ENCODE measurements at places on chromosomes 3 and 15. TPM values are rescaled to one million over a fixed set of nuclear protein-coding genes. Genes with fewer than 3 reads are reported as not detected.
A peak's percentile ranks its signal among the peaks of the same experiment; 100 is the strongest.

DNA sequence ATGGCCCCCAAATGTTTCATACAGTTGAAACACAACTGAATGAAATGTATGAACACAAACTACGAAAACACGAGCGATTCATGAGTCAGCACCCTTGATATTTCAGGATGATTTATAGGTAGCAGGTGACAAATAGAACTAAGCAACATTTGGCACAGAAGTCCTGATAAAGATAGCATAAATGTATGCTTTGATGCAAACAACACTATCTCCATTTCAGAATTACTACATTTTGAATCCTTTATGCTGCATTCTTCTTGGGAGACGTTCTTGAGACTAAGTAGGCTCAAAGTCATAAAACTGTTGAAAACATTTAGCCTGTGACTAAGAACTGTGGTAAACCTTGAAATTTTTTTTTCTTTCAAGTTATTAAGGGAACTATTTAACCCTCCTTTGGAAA lies 200.3 kb upstream of the ICE2 start:
- DNase-seq, result peak; percentile 1

The GOLGA8N gene
- 0.15 TPM for total RNA-seq

DNA sequence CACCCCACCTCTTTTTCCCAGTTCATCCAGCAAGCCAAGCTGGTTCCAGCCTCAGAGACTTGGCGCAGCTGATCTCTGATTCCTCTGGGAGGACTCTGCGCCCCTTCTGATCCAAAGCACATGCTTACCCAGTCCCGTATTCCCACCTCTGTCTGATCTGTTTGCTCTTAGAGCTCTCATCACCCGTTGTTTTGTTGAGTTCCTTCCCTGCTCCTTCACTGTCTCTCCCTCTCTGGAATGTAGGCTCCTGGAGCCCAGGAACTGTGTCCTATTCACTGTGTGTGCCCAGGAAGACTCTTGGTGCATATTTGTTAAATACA lies 1.3 kb upstream of the ZXDC start:
- DNase-seq, result no peak

- peak; percentile 15 for DNase-seq
Measured at GRCh38 chr3:181210275-181210674, 220.7 kb upstream of the DNAJC19 start.

GRCh38 chr15:29360152-29360551 lies 90.5 kb upstream of the NSMCE3 start:
- DNase-seq, result no peak

- DNase-seq, result no peak
Measured at GRCh38 chr3:63921741-63922482, 9.7 kb upstream of the SCAANT1 start.

- DNase-seq, result peak; percentile 67
Measured at GRCh38 chr15:43934480-43934879, 107.7 kb downstream of the WDR76 start.

GRCh38 chr3:20344400-20344959 lies 158.5 kb upstream of the SGO1 start:
- no peak for DNase-seq

GRCh38 chr3:46059432-46059831 lies 32.1 kb upstream of the XCR1 start:
- DNase-seq, result no peak

GRCh38 chr15:42507514-42507913 lies 12.1 kb downstream of the SNAP23 start:
- DNase-seq, result no peak

The HRG gene
- not detected for total RNA-seq

DNA sequence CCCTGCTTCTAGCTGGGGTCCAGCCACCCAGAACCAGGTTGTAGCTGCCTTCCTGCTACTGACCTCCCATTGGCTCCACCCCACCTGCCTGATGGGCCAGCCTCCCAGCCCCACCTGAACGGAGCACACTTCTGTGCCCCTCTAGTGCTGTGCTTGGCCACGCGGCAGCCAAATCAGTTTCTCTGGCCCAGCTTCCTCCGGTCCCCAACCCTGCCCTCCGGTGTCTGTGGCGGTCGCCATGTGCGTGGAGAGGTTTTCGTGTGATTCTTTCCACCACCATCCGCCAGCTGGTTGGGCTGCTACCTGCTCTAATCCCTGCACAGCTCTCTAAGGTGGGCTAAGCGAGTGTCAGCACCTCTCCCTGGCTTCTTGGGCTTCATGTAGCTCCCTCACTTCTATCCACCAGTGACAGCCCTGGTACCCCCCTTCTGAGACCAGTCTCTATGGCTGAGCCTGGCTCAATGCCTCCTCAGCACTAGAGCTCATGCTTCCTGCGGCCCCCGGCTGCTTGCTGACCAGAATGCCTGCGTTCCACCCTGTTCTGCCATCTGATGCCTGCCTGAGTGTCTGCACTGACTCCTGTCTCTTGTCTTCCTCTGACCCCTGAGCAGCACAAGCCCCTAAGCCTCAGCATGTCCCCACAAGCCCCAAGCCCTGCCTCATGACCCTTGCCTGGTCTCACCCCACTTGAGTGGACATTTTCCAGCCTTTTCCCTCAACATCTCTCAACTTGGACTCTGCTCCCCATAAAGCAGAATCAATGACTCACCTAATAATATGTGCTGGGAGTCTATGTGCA lies 23.2 kb upstream of the MAGEF1 start:
- no peak for DNase-seq

DNA sequence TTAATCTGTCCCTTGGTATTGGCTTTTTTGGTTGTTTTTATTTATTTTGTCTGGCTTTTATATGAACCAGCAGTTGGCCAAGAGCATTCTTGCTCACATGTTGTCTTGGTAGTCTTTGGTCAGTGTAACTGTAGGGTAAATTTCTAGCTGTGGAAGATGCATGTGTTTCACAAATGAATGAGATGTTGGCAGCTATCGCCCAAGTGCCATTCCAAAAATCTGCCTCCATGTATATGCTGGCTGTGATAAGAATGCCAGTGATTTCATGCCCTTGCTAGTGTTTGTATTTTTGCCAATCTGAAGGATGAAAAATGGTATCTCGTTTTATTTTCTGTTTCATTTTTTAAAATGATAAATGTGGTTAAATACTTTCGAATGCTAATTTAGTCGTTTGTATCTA lies 50.1 kb downstream of the TLNRD1 start:
- DNase-seq, result no peak

The SCG3 gene
- not detected for total RNA-seq

GRCh38 chr3:14391033-14391432 lies 11.4 kb upstream of the SLC6A6 start:
- DNase-seq, result peak; percentile 47
